ENCODE measurements at places on chromosomes 3 and 15. TPM values are rescaled to one million over a fixed set of nuclear protein-coding genes. Genes with fewer than 3 reads are reported as not detected.

CD86 gene
- total RNA-seq: 1.3 TPM

CCDC80 gene
- total RNA-seq: not detected

PLSCR2 gene
- total RNA-seq: not detected

ZPLD1 gene
- not detected for total RNA-seq

CHRNA5 gene
- total RNA-seq: 0.65 TPM

VEPH1 gene
- 3.9 TPM for total RNA-seq

GABRR3 gene
- total RNA-seq: not detected

UBXN7 gene
- 58.8 TPM for total RNA-seq

TASOR gene
- total RNA-seq: 57.3 TPM

AQR gene
- total RNA-seq: 45.4 TPM
